AG10803 (cell line): ENCODE measurements at places on chromosomes 5 and 9.

DNA sequence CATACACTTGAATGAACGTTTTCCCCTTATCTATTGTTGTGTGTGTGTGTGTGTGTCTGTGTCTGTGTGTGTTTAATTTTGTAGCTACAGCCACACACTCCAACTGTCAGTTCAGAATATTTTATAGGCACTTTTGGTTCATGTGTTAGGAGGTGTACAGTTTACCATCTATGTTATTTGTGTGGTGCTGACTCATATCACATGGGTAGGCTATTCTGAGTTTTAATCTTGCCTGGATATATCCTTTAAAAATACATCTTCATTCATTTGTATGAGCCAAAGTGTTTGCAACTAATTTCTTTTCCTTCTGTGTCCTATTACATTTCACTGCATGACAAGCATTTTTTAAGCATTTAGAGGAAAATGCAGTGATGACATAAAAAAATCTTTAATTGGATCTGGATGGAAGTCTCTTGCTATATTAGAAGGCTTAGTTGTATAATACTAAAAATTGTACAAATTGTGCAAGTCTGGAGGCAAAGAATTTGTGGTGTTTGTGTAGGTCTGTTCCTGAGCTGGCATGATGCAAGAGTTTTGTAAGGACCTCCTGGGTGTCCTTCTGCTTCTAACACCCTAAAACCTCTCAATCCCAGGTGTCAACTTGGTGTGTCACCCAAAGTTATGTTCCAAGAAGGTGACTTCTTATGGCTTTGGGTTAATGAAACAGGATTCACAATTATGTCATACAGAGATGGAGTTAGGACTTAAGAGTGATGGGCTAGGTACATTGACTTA, 52.4 kb upstream of the HMHB1 start:
- peak; percentile 85 for DNase-seq

DNA sequence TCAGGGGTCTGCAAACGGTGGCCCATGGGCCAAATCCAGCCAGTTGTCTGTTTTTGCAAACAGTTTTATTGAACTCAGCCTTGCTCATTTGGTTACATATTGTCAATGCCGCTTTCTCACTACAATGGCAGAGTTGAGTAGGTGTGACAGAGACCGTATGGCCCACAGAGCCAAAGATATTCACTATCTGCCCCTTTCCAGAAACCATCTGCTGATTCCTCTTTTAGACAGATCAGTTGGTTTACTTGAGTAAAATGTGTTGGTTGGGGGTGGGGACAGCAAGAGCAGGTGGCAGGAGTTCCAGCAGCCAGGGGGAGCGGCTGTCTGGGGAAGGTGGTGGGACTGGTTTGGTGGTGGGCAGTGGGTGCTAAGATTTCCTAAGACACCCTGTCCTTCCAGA, 54.8 kb downstream of the COL27A1 start:
- no peak for DNase-seq

DNA sequence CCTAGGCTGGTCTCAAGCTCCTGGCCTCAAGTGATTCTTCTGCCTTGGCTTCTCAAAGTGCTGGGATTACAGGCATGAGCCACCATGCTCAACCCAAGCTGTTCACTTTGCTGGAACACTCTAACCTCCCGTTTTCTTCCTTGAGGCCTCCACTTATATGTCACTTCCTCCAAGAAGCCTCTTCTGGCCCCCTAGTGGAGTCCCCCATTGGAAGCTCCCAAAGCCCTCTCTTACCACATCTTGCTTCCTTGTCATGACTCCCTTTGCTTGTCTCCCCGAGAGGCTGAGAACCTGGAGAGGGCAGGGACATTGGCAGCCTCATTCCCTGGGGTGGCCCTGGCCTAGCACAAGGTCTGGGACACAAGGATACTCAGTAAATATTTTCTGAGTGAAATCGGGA, 80.8 kb downstream of the PDE6A start:
- no peak for DNase-seq

DNA sequence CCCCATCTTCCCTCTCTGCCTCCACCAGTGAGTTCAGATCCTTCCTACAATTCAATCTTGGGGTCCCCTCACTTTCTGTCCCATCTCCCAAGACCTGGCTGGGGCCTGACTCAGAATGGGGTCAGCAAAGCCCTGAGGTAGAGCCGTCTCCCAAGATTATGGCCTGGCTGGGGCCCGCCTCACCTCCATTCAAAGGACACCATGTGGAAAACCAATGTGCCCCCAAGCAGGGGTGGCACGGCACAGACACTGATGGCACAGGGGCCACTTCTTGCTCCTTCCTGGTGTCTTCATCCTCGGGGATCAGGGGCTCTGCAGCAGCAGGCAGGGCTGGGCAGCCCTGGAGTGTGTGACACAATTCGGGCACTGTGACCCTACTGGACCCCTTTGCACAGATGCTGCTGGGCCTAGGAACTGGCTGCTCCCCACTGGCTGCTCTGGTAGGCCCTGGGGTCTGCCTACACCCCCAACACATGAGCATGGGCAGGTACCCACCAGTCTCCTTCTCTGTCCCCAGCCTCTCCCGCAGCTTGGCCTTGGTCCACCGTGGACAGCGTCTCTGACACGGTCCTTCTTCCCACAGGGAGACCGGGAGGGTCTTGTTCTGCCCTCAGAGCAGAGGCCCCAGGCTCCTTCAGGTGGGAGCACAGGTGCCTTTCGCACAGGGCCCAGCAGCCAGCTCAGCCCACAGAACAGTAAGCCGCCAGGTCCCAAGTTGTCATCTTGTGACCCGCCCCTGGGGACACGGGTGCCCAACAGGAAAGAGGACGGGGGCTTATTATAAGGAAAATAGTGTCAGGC, 89.5 kb downstream of the ADAMTS2 start:
- DNase-seq, result no peak

- DNase-seq, result peak; percentile 88
Measured at GRCh38 chr5:9468060-9468388, 77.9 kb downstream of the SEMA5A start.

- peak; percentile 88 for DNase-seq
Measured at GRCh38 chr9:71364186-71364955, 242.9 kb upstream of the TRPM3 start.

DNA sequence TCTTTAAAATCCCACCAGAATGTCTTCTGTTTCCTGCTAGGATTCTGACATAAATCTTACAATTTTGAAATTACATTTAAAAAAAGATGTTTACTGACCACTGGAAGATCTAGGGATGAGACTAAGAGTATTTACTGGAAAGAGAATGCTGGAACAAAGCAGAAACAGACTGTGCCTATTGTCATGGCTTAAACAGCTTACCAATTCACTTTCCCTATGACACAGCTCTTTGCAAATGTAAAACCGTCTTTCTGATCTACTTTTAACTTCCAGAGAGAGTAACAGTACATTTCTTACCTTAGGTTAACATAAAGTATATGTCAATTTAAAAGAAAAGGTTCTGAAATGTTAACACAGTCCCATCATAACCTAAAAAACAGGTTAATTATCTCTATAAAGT, 10.7 kb downstream of the GIN1 start:
- no peak for DNase-seq

GRCh38 chr5:96963267-96963666, 27.4 kb downstream of the LNPEP start:
- DNase-seq, result peak; percentile 79

DNA sequence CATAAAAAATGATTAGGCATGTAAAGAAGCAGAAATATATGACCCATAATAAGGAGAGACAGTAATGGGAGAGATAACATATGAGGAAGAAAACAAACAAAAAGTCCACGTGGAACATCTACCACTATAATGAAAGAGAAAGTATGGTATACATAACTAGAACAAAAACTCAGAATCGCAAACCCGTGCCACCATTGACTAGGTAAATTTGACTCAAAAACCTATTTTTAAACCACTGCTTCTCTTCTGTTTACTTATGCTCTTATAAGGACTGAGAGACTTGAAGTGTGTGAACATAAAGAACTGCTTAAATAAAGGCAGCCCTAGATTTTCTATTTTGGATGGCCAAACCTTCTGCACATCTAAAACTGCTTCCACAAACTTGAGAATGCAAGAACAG, 330.7 kb downstream of the CAAP1 start:
- no peak for DNase-seq

- no peak for DNase-seq
Measured at GRCh38 chr9:136950656-136951276, 1.3 kb upstream of the LCN12 start.

DNA sequence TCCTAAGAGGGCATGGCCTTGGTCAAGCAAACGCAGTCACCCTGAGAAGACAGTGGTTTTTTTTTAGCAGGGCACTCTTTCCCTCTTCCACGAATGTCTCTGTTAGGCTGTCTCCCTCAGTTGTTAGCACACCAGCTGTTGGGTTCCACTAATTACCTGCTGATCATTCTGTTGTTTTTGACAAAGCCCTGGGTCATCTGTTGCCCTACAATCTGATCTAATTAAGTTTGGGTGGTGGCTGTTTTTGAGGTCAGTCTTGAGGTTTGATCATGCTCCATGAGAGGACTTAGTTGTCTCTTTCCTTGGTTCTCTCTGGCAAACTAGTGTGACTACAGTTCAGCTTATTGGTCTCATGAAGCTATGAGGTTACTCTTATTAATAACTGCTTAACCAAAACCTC, 5.0 kb upstream of the PTPDC1 start:
- DNase-seq, result no peak

- peak; percentile 26 for DNase-seq
Measured at GRCh38 chr5:140607031-140607430, 25.9 kb downstream of the CD14 start.

GRCh38 chr9:36625006-36625615, 52.4 kb downstream of the MELK start:
- peak; percentile 74 for DNase-seq

DNA sequence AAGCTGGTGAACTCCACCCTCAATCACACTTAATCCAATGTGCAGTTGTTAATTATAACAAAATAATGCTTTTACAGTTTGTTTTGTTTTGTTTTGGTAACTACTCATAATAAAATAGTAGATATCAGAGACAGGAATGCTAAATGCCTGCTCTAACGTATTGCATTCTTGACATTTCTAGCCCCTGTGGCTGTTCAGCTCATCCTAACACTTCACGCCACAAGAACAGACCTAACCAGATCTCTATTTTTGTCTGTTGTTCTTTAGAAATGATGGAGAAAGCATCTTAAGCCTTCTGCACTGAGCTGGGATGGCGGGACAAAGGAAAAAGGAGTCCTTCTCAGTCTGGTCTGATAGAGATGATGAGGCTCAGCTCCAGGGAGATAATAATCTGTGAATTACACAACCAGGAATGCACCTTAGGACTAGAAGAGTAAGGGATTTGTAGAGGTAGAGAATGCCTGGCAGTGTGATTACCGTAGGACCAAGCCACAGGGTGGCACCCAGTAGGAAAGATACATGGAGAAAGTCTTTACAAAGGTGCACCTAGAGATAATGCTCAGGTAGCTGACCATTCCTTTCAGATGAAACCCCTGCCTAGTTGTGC, 628.8 kb downstream of the PDE4D start:
- no peak for DNase-seq

- DNase-seq, result no peak
Measured at GRCh38 chr5:173014671-173015070, 31.1 kb downstream of the ATP6V0E1 start.

DNA sequence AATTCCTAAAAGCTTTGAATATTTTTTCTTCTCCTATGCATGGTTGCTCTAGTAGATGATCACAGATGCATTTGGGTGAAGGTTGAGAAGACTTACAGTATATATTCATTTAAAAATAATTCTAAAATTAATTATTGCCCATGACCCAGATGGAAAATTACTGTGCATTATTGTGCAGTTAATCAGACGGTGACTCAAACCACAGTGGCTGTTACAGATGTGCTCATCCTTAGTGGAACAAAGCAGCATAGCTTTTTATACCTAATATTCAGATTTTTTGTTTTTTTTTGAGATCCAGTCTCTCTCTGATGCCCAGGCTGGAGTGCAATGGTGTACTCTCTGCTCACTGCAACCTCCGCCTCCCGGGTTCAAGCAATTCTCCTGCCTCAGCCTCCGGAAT, 10.7 kb downstream of the OR2V1 start:
- peak; percentile 43 for DNase-seq

GRCh38 chr9:133352635-133353340, 3.5 kb downstream of the SURF1 start:
- no peak for DNase-seq

- DNase-seq, result peak; percentile 49
Measured at GRCh38 chr5:52895572-52896413, 93.4 kb upstream of the ITGA2 start.

- DNase-seq, result no peak
Measured at GRCh38 chr5:5887833-5888232, 465.4 kb downstream of the ICE1 start.

- no peak for DNase-seq
Measured at GRCh38 chr5:65026816-65027548, 258.3 kb downstream of the CWC27 start.

DNA sequence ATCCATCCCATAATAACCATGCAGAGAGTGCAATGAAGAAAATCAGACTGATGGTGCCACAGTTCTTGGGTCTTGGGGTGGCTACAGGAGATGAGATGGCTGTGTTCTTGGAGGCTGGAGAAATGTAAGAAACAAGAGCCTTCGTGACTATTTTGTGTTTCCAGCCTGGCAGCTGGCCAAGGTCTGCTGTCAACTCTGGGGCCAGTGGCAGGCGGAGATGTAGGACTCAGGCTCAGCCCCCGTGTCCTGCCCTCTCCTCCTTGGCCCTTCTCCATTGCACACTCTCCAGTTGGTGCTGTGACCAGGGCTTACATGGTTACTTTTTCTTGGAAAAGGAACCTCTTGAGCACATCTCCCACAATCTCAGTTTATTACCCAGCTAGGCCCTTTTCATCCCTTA, 235.4 kb downstream of the DMRT2 start:
- no peak for DNase-seq

DNA sequence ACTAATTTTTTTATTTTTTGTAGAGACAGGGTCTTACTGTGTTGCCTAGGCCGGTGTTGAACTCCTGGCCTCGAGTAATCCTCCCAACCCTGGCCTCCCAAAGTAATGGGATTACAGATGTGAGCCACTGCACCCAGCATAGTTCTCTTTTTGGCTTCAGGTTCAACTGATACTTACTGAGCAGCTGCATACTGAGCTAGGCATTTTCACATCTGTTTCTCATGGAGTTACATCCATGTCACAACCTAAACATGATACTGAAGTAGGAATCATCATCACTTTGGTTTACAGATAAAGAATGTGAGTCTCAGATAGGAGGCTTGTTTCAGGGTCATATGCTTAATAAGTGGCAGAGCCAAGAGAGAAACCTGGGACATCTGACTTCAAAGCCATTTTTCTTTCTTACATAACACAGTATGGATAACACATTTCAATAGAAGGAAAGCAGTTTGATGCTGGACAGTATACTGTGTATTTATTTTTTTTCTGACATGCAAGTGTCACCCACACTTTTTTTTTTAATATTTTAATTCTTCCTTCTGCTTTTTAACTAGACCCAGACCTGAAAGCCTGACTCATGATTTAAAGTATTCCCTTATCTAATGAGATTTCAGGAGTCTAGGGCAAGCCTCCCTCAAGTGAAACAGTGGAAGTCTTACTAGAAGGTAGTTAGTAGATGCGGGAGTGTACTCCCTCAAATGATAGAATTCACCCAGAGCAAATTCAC, 90.8 kb downstream of the HACD4 start:
- DNase-seq, result peak; percentile 30

- no peak for DNase-seq
Measured at GRCh38 chr9:135660407-135660806, 2.7 kb upstream of the LCN9 start.

- peak; percentile 9 for DNase-seq
Measured at GRCh38 chr5:178404987-178405386, 172.4 kb upstream of the PHYKPL start.

- no peak for DNase-seq
Measured at GRCh38 chr5:160001457-160001856, 7.5 kb upstream of the TTC1 start.

GRCh38 chr5:126875303-126875785, 98.4 kb downstream of the LMNB1 start:
- DNase-seq, result no peak
